H1 (cell line): ENCODE measurements at places on chromosomes 2 and 18.

DNA sequence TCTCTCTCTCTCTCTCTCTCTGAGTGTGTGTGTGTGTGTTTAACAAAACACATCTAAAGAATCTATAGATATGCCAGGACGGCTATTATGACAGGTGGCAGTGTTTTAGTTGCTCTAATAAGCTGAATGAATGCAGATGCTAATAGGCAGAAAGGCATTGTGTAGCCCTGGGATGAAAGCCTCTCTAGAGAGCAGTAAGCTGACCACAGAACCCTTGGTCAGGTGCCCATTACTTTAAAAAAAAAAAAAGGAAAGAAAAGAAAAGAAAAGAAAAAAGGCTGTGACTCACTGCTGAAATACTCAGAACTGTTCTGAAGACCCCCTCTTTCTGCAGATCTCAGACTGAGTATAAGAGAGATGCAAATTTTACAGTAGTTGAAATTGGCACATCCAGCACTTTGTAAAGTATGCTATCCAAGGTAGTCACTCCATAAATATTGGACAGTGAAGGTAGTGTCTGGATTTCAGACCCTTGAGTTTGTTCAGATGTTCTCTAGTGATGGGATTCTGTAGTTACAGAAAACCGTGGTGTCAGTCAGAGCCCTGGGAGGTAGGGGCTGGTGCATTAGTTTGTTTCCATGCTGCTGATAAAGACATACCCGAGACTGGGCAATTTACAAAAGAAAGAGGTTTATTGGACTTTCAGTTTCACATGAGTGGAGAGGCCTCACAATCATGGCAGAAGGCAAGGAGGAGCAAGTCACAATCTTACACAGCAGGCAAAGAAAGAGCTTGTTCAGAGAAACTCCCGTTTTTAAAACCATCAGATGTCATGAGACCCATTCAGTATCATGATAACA lies 30.9 kb downstream of the OSBPL6 start:
- H3K4me3 ChIP-seq = no peak overlapping the region
- H3K27ac ChIP-seq = no peak overlapping the region
- DNase-seq = no peak

DNA sequence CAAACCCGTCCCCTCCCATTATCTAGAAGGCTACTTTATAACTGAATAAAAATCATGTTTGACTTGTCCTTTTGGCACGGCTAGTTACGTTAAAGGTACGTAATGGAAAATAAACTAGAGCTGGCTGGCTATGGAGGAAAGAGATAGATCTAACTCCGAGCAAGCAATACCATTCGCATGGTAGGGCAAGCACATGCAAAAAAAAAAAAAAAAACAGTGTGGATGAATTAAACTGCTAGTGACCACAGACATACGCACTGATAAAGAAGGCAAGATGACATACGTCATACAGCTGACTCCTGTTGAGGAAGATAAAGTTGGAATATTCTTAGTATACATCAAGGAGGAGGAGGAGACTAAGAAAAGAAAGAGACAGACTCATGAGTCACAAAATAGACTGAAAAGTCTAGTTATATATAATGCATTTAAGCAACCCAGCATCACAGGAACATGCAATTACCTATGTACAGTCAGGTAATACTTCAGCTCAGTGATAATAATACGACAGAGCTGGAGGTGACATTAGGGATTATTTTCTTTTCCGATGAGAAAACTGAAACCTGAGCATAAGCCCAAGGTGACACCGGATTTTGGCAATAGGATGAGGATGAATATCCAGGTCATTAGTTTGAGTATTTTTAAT lies 37.9 kb upstream of the NARS1 start:
- no peak overlapping the region for H3K4me3 ChIP-seq
- no peak overlapping the region for H3K27ac ChIP-seq
- no peak for DNase-seq
- no peaks in the 10 kb centered on the region for H3K4me1 ChIP-seq

DNA sequence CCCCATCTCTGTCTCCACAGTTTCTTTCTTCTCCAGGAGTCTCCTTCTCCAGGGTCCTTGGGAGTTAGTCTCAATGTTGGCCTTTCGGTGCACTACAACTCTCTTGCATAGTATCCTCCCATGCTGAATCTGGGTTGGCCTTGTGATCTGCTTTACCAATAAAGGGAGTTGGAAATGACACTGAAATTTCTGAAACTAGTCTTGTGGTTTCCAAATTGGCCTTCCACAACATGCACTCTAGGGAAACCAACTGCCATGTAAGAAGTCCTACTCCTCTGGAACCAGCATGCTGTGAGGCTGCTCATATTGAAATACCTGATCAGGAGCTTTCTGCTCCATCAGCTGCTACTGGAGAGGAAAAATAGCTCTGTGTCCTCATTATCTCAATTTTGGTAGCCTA lies 9.9 kb upstream of the ABHD3 start:
- no peaks in the 10 kb centered on the region for H3K27me3 ChIP-seq
- H3K27ac ChIP-seq = no peak overlapping the region
- H3K4me3 ChIP-seq = no peak overlapping the region
- DNase-seq = no peak
- no peaks in the 10 kb centered on the region for H3K36me3 ChIP-seq
- H3K4me1 ChIP-seq = no peaks in the 10 kb centered on the region

DNA sequence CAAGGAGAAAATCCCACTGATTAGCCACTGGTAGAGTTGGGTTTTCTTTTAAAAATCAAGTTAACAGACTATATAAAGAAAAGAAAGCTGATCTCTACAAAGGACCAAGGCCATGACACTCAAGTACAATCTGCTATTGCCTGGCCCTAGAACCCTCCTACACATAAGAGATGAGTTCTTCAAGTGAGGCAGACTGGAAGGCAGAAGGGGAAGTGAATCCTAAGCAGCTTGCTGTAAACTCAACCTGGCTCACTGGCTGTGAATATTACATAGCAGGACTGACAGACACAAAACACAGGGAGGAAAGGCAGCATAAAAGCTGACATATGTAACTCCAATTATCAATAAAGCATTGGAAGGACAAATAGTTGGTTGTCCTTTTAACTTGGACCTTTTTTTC lies 65.4 kb downstream of the TRIP12 start:
- no peak overlapping the region for H3K27ac ChIP-seq
- no peak for DNase-seq
- H3K4me1 ChIP-seq = no peaks in the 10 kb centered on the region
- H3K4me3 ChIP-seq = no peak overlapping the region

DNA sequence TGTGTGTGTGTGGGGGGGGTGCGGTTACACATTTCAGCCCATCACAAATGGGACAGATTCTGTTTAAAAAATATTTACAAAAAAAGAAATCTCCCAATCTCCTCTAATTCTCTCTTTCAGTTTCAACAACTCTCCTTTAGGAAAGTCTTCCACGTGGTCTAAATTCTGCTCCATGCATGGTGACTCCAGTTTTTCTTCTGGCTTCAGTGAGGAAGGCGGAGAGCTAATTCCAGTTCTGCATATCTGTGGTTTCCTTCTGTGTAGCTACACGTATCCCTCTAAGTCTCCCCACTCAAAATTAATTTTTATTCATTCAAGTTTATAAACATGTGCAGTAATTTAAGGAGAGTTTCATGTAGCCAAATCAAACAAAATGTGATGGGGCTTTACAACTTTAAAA lies 111.6 kb downstream of the SLC4A3 start:
- H3K27me3 ChIP-seq = no peaks in the 10 kb centered on the region
- no peaks in the 10 kb centered on the region for H3K4me1 ChIP-seq
- no peak overlapping the region for H3K4me3 ChIP-seq
